ENCODE measurements at places on chromosomes 7 and 10.

DNA sequence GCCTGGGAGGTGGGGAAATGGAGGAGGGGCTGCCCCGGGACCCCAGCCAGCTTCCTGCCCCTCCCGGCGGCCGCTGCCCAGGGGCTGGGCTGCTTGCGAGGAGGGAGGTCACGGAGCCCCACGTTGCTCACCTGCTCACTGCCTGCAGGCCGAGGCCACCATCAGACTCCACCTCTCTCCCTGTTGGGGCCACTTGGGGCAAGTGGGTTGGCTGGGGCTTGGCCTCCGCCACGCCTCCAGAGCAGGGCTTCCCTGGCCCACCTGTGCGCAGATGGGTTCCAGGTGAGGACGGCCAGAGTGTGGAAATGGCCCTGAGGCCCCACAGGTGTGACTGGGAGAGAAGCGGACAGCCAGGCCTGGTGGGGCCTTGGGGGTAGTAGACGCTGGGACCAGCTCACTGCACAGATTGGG lies 82.8 kb upstream of the DIP2C start:
- no peak for DNase-seq

GRCh38 chr7:78006063-78006755 lies 207.6 kb downstream of the PHTF2 start:
- no peak for DNase-seq

DNA sequence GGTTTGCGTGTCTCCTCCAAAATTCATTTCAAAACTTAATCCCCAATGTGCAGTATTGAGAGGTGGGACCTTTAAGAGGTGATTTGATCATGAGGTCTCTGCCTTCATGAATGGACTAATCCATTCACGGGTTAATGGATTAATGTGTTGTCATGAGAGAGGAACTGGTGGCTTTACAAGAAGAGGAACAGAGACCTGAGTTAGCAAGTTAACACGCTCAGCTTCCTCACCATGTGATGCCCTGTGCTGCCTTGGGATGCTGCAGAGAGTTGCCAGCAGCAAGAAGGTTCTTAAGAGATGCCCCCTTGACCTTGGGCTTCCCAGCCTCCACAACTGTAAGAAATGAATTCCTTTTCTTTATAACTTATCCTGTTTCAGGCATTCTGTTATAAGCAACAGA lies 3.7 kb upstream of the TCTN3 start:
- DNase-seq = no peak

DNA sequence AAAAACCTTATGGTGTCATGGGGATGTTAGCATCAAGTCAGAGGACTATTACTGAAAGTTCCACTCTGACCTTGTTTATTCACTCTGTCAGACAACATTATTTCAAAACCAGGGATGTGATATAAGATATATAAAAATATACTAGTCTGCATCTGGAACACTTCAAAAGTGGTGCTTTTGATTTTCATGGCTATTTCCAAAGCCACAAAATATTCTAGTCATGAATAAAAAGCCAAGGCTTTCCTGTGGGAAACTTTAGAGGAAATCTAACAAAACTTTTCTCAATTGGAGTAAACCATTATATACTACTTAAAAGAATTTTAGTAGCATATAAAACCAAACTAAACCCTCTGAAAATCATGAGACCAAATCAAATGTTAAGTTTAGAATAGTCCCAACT lies 205.2 kb downstream of the TMEM26 start:
- DNase-seq = no peak

GRCh38 chr10:4981722-4982471 lies 18.7 kb downstream of the AKR1C1 start:
- DNase-seq = no peak

- no peak for DNase-seq
These were observed 135.1 kb upstream of the NPS start for GRCh38 chr10:127414024-127414423.

DNA sequence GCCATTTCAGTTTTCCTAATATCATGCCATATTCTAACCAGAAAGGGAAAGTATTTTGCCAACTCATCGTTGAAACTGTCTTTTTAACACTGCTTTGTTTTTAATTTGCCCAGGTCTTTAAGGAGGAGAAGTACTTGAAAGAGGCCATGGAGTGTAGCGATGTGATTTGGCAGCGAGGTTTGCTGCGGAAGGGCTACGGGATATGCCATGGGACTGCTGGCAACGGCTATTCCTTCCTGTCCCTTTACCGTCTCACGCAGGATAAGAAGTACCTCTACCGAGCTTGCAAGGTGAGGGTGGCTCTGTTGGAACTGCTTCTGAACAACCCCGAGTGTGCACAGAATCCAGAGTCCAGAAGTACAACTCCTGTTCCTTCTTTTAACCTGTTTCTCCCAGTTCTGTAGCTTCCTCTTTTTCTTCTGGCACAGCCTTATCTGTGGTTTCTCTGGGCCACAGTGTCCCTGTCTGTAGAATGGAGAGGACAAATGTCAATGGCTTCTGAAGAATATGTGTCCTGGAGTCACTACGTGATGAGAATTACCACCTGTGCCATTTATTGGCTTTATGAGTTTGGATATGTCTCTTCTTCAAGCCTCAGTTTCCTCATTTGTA lies 60.1 kb downstream of the LANCL2 start:
- DNase-seq = no peak

DNA sequence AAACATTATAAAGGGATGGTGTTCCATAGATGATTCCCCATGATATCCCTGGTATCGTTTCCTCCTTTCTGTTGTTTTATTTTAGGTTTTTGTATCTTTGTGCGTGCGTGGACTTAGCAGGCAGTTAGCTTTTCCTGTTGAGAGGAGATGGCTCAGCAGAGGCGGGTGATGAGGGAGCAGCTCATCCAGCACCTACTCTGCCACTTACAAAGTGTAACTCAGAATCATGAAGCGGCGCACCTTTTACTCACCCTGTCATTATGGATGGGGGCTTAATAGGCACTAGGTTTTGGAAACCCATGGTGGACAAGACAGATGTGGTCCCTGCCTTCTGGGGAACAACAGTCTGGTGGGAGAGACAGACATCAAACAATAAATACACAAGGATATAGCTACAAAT lies 17.1 kb downstream of the FAM241B start:
- DNase-seq = no peak

- no peak for DNase-seq
These were observed 78.1 kb downstream of the INHBA start for GRCh38 chr7:41624818-41625217.

DNA sequence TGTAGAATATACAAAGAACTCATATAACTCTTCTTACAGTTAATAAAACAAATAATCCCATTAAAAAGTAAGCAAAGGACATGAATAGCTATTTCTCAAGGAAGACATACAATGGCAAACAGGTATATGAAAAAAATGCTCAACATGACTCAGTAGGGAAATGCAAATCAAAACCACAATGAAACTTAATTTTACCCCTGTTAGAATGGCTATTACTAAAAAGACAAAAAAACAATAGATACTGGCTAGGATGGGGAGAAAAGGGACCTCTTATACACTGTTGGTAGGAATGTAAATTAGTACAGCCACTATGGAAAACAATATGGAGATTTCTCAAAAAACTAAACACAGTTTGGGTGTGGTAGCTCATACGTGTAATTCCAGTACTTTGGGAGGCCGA lies 37.8 kb downstream of the HERPUD2 start:
- no peak for DNase-seq

DNA sequence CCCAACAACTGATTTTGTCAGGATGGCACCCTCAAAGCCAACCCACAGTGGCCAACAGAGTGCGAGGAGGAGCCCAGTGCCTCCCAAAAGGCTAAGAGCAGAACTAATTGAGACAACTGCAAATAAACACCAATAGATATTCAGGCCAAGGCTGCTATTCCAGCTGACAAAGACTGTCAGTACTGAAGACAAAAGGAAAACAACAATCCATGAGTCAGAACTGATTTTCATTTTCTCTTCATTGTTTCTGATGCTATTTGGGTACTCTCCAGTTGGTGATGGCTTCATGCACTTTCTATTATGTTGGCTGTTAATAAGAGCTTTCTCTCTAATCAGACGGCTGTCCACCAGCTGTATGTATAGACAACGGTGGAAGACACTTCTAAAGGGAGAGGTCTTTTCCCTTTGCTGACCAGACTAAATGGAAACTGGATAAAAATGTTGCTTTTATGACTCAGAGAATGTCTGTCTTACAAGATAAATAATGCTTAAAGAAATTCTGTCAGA lies 515.9 kb downstream of the PARD3 start:
- no peak for DNase-seq

DNA sequence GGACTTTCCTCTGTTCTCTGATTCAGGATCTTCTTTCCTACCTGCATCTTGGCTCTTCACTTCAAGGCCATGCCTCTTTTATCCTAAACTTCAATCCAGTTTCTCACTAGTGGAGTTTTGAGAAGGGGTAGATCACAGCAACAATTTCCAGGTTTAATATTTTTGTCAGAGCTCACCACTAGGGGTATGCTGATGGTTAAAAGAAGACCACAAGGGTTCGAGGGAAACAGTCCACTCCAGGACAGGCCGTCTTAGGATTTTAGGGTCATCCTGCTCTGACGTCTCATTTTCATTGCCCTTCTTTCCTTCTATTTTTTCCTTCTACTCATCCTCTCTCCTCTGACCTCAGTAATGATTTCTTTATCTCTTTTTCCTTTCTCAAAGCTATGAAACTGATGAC lies 11.3 kb downstream of the STAG3 start:
- DNase-seq = no peak

GRCh38 chr7:54878339-54878738 lies 119.3 kb upstream of the SEC61G start:
- no peak for DNase-seq

GRCh38 chr7:30173058-30173897 lies 38.5 kb downstream of the MTURN start:
- peak; percentile 84 for DNase-seq

- DNase-seq = no peak
These were observed 28.0 kb upstream of the GNAI1 start for GRCh38 chr7:80106498-80107113.

DNA sequence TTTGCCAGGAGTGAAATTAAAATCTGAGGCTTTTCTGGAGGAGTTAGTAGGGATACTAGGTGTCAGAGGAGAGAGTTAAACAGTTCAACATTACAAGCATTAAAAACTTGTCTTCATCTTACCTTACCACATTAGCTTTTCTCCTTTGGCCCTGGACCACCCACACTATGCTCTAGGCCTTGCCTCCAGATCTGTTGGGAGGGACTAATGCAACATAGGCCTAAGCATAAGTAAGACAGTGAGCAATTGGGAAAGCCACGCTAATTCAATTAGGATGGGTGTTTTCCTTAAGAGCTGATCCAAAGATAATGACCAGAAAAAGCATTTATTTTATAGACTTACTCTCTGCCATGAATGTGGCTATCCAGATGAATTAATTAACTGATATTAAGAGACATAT lies 158.9 kb downstream of the ELMO1 start:
- no peak for DNase-seq

- DNase-seq = no peak
These were observed 5.9 kb upstream of the UBE3C start for GRCh38 chr7:157132796-157133195.

- DNase-seq = no peak
These were observed 2.8 kb upstream of the LRMDA start for GRCh38 chr10:75428434-75429158.

- DNase-seq = no peak
These were observed 240.8 kb upstream of the POM121L12 start for GRCh38 chr7:52794621-52795020.

DNA sequence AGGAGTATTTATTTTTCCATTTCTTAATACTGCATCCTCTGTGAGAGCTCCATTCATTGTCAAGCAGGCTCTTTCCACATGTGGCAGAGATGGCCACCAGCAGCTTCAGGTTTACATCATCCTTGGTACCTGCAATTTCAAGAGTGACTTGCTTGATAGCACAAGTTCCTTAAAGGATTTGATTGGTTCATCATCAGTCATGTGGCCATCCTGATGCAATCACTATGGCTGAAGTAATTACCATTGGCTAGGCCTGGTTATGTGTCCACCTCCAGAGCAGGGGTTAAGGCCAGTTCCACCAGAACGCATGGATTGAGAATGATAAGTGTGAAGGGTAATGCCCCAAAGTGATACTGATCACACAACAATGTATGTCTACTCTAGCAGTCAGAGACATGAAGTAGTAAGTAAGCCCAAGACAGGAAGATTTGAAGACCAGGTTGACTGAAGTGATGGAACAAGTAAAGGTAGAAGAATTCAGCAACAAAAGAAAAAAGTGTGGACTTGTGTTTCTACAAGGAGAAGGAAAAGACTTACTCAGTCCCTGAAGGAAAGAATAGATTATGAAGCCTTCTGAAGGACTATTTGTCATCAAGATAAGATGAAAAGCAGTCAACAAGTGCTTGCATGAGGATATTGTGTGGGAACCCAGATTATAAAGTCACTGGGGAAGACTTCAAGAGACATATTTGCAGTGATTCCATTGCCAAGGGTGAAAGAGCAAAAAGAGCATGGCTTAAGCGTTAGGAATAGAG lies 26.4 kb upstream of the PRKAR2B start:
- no peak for DNase-seq

DNA sequence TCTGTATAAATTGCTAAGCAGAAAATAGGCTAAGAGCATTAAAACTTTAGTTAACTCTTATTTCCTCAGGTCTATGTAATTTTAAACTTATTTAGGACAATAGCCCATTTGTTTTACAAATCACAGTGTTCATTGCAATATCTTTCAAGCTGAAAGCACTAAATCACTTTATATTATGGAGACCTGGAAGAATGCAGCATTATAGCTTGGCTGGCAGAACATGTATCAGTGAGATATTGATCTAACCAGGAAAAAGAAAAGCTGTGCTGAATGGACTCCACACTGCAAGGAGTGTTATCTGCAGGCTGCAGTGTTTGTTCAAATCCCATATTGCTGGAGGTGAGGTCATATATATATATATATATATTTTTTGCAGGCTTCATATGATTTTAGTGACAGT lies 517.5 kb downstream of the NRG3 start:
- DNase-seq = no peak

- DNase-seq = no peak
These were observed 86.8 kb downstream of the SORBS1 start for GRCh38 chr10:95474228-95475002.

DNA sequence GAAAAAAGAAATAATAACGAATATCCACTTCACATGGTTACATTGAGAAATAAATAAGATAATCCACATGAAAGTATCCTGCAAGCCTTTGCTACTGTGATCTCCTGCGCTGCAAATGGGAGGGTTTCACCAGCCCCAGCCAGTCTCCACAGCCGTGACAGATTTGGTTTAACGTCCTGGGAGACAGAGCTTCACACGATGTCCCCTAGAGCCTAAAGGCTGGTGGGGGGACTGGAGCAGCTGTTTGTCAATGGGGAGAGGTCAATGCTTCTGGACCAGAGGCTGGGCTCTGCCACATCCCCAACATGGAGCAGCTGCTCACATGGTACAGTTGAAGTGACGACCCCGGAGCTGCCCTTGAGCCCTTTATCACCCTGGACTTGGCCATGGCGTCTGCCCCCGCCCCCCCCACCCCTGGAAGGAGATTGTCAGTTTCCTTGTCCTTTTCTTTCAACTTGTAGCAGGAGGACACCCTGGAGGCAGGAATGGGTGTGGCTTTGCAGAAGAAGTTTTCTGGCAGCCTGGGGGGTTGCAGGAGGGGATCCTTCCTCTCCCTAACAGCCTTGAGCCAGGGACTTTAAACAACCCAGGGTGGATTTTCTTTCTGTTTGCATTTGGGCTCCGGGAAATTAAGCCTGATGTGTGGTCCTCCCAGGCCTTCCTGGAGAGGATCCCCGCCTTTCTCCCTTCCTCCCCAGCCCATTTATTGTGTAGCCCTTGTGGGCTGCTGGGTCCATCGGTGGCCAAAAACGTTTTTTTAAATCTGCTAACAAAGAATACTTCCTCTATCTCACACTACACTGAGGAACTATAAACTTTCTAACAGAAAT lies 37.0 kb upstream of the MXI1 start:
- DNase-seq = no peak

All from cardiac septum (tissue), 1 donor.